ENCODE measurements at places on chromosomes 11 and 22.

DNA sequence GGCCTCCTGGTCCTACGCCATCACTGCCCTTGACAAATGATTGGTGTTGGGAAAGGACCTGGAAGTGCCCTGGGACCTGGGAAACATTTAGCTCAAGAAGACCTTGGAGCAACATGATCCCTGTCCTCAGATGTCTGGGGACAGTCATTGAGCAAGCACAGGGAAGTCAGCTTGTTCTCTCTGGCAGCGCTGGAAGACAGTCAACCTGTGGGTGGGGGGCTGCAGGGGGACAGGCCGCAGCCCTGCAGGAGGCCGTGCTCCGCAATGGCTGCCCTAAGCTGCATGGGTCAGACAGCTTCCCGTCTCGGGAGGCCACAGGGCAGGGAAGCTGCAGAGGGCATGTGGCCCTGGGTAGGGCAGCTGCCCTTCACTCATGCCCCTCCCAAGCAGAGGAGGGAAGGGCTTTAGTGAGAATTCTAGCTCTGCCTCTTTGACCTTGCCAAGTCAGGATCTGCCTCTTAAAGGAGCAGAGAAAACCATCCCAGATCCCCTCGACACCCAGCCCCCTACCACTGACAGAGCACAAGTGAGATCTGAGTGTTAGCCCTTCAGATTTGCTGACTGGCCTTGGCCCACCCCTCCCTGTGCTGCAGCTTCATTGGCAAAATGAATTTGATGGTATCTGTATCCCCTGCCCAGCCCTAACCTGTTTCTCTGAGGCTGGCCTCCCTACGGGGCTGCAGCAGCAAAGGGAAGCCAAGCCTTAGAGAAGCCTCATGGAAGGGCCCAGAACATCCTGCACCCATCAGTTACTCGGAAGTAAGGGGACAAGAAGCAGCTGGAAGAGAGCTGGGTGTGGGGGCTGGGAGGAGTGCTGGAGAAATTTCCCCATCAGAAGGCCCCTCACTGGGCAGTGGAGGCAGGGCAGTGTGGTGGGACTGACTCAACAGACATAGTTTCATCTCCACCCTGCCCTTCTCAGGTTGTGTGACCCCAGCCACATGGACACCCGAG is 6.2 kb upstream of the SREBF2 start:
- DNase-seq = no peak

GRCh38 chr11:60870733-60871377 is 3.5 kb downstream of the ZP1 start:
- no peak for DNase-seq

- no peak for DNase-seq
Observed at GRCh38 chr22:38735126-38735464, 20.7 kb downstream of the SUN2 start.

DNA sequence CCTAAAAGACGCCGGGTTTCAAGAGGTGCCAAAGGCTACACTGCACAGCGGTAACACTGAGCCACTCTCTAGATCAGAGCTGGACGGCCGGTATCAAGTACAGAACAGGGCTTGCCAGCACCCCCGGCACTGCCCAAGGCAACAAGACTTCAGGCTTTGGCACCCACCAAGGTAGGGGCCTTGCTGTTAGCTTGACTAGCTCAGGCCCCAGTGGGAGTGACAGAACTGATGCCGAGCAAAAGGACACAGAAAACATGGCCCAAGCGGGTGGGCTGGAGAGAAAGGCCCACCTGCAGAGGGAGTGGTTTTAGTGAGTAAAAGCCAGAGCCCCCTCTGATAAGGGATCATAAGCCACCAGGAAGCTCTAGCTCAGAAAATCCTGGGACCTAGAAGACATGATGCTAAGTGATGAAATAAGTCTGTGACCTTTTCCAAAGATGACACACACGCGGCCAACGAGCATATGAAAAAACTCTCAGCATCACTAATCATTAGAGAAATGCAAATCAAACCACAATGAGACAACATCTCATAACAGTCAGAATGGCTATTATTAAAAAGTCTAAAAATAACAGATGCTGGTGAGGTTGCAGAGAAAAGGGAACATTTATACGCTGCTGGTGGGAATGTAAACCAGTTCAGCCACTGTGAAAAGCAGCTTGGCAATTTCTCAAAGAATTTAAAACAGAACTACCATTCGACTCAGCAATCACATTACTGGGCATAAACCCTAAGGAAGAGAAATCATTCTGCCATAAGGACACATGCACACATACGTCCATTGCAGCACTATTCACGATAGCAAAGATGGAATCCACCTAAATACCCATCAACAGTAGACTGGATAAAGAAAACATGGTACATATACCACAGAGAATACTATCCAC is 12.9 kb downstream of the EHD1 start:
- no peak for DNase-seq

DNA sequence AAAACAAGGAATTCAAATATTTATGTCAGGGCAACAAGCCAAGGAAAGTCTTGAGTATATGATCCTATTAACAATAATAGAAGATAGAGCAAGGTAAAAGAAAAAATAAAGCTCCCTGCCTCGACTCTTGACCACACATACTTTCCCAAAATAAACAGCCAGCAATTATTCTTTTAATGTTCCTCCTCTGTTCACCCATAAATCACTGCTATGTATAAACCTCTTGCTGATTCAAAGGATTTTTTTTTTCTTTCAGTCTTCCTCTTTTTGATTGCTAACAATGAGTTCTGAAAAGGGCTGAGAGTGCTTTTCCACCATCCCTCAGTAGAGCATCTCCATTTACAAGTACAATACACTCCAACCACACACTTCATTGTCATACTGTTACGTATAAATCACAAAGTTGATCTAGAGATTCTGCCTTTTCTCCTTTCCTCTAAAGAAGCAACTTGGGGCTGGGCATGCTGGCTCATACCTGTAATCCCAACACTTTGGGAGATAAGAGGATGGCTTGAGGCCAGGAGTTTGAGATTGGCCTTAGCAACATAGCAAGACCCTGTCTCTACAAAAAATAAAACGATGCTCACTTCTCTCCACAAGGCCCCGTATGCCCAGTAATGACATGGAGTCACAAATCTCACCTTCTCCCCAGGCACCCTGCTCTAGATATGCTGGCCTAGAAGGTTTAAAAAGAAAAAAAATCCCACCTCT is 24.0 kb downstream of the RAB30 start:
- DNase-seq = no peak

GRCh38 chr11:19447150-19447566 is 206.4 kb upstream of the E2F8 start:
- no peak for DNase-seq

- no peak for DNase-seq
Observed at GRCh38 chr11:16997624-16998023, 16.6 kb downstream of the PLEKHA7 start.

Data from RWPE1 (cell line).